Left cardiac atrium (tissue), 4 donors: ENCODE measurements at places on chromosomes 2 and 18. TPM values are rescaled to one million over a fixed set of nuclear protein-coding genes. Genes with fewer than 3 reads are reported as not detected.

SP100 gene
- 53.1 TPM for total RNA-seq

DNA sequence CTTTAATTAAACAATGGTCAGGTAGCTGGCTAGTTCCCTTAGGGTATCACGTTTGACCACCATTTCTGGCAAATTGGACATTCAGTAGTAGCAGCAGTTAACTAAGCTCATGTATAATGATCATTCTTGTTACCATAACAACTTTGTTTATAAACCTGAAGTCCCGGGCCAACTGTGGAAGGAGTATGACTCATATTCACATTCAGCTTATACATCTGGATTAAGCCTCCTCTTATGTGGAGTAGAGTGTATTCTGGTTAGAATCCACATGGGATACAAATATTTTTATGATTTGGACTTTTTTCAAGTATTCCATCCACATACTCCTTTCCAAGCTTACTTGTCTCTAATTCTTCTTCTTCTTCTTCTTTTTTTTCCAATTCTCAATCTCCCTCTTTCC is 70.3 kb upstream of the ZSWIM2 start:
- no peak for DNase-seq

DNA sequence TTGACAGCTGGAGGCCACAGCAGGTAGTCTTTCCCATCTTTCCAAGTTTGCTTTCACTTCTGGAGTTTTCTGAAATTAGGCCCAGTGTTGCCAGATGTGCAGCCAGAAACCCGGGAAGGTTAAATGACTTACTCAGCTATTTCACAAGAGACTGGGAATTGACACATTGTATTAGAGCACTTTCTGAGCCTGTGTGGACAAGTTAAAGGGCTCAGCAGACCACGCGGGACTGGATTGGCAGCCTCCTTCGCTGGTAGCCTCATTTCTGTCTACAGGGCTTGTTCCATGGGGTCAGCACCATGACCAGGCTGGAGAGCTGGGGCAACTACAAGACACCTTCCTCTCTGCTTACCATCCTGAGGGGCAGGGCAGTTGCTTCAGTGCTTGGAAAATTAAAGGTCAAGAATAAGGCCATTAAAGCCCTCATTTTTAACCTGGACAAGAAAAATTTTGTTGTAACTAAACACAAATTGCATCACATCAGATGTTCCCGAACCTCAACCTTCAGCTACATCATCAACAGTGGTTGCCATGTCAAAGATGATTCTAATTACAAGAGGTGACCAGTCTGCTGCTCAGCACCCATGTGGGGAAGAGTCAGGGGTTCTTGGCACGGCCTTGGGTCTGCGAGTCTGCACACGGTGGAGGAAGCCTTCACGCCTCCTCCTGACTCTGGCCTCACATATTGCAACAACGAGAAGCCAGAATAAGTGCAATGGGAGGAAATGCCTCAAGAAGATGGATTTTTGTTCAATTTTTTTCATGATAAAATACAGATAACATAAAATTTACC is 279.5 kb upstream of the RAB6C start:
- no peak for DNase-seq

DNA sequence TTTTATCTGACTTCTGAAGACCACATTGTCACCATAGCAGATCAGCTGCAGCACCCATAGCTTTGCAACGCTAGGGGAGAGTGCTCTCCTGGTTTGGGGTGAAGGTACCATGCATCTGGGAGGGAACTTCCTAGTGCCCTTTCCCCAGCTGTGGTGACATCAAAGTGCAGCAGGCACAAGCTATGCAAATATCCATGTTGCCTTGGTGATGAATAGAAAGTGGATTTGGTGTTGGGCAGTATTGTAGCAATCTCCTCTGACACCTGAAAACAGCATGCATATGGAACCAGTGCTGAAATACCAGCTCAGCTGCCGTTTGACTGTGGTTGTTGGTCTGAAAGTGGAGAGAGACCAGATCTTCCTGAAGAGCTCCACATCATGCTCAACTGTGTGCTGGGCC is 37.1 kb downstream of the BCL2L11 start:
- no peak for DNase-seq

DNA sequence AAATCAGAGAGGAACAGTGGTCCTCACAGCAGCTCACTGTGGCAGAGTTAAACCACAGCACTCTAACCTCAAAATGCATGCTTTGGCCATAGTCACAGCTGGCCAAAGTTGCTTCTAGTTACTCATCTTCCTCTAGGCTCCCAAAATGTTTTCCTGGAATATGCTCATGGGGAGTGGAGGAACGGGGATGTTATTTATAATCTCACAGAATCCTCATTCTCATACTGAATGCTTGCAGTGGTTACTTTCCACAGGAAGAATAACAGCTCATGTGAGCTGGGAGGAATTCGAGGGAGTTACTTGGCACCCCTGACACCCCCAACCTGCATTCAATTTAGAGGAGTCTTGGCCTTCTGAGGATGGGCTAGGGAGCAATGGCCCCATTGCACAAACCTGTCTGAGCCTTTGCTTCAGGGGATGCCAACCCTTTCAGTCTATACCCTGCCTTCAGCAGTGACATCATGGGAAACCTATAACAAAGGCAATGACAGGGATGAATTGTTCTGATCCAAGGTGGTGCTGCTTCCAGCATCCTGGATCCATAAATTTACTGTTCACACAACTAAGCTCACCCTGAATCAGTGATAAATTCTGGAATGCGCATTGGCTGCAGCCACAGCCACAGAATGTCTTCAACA is 22.4 kb upstream of the CCBE1 start:
- DNase-seq: no peak

GRCh38 chr18:46291149-46291548 is 187.0 kb downstream of the HAUS1 start:
- DNase-seq: no peak

DNA sequence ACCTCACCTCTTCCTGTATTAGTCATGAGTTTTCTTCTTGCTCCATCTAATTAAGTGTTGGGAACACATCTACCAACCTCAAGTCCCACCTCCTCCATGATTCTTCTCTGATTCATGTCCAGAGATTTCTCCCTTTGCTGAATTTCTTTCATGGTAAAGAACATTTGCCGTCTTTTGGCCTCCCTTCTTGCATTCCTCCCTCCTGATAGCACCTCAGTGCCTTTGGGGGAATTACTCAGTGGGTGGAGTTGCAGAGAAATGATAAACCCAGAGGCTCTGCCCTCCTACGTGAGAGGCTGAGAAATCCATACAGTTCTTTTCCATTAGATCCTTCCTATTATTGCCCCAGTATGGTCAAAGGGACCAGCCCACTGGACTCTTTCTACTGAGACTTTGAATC is 651.9 kb downstream of the SLC4A3 start:
- DNase-seq: no peak

GRCh38 chr2:52097071-52097470 is 1065.1 kb upstream of the NRXN1 start:
- no peak for DNase-seq

DNA sequence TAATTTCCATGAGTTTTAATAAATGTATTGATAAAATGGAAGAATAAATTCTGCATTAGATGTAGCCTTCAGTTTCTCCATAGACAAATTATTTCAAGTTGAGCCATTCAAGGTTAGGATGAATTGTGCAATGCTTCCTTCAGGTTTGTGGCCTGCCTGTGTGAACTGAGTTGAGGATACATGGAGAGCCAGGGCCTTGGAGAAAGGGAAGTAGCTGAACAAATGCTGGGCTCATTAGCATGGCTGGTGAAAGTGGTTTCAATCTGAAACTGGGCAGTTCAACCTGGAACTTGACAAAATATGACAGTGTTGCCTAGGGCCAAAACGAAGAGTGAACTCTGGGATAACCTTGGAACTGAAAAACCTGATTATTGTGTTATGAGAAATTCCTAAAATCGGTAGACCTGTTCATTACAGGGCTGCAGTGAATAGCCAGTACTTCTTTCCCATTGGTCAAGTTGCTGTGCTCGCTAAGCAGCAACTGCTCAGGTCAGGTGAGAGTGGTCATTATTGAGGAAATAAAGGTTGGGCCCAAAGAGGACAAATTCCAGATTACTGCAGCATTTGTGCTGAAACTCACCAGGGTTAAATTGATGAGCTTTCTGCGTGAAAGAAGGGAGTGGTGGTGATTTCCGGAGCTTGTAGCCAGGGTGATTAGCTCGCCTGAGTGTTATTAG is 12.7 kb downstream of the INPP1 start:
- no peak for DNase-seq

- DNase-seq: no peak
These were observed 84.0 kb downstream of the RTN4 start for GRCh38 chr2:54966165-54966832.

HRH4 gene
- total RNA-seq: not detected

DNA sequence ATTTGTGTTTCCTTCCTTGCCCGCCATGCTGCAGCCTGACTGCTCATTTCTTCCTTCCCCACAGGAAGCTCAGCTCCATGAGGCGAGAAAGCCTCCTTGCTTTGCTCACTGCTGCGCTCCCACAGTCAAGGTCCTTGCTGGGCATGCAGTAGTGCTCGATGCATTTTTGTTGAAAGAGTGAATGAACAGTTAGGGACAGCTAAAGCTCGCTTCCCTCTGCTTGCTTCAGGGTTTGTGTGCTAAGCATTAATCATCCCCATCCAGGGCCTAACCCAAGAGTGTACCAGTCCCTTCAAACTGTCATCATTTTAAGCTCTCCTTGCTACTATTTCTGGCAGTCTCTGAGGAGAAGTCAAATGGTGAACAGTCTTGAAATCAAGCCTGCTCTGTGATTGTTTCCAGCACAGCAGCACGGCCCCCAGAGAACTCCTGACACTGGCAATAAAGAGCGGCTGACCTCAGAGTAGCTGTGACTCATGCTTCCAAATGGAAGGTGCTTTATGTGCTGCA is 171.7 kb upstream of the SOX11 start:
- no peak for DNase-seq

RIT2 gene
- not detected for total RNA-seq

STK36 gene
- total RNA-seq: 10.0 TPM

- no peak for DNase-seq
These were observed 31.8 kb upstream of the TMEM17 start for GRCh38 chr2:62537814-62538213.

DNA sequence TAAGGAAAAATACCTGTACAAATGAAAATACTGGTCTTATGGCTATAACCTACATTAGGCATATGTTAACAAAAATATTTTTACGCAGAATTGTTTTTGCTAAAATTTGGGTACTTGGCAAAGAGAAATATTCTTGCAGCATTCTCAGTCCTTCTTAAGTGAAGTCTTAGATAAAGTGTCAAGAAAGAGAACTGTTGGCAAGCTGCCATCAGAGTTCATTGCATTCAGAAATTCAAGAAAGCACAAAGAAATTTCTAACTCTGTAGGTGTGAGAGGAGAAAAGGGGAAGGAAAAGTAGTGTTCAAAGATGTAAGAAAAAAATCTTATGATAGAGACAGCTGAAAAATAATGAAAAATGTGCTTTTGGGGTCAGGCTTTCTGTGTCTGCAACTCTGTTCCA is 86.7 kb downstream of the IRS1 start:
- DNase-seq: no peak

RUFY4 gene
- not detected for total RNA-seq

DNA sequence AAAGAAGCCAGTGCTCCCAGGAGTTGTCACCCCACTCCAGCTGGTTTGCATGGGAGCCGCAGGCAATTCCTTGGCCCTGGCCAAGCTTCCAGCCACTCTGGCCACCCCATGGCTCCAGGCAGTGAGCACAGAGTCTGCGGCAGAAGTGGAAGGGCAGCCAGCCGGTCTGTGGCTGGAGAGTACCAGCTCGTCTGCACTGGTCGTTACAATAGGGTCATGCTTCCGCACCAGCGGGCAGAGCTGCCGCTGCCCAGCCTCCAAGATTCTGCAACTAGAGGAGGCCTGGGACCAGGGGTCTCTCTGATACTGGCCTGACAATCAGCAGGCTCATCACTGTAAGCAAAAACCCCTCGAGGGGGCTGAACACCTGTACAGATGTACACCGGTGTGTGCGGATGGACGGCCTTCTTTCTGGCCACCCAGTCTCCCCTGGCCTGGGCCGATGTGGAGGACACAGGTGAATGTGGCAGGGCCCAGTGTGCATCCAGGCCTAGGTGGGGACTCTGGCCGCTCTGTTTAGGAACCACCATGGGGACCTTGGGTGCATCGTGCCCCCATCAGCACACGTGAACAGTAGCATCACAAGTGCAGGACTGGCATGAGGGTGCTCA is 51.9 kb upstream of the ODC1 start:
- no peak for DNase-seq

GRCh38 chr2:160432633-160433032 is 61.0 kb downstream of the RBMS1 start:
- DNase-seq: no peak

GRCh38 chr18:76410033-76410432 is 85.0 kb downstream of the ZNF516 start:
- DNase-seq: no peak

DNA sequence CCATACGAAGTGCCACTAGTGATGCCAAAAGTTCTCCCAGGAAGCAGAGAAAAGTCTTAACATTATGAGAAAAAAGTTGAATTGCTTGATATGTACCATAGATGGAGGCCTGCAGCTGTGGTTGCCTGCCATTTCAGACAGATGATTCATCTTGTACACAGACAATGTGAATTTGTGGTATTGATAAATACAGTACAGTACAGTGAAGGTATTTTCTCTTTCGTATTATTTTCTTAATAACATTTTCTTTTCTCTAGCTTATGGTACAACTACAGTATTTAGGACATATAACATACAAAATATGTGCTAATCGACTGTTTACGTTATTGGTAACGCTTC is 33.6 kb upstream of the VWC2L start:
- DNase-seq: no peak

TXNDC2 gene
- 0.18 TPM for total RNA-seq

NMS gene
- not detected for total RNA-seq

MROH2A gene
- total RNA-seq: not detected

DNA sequence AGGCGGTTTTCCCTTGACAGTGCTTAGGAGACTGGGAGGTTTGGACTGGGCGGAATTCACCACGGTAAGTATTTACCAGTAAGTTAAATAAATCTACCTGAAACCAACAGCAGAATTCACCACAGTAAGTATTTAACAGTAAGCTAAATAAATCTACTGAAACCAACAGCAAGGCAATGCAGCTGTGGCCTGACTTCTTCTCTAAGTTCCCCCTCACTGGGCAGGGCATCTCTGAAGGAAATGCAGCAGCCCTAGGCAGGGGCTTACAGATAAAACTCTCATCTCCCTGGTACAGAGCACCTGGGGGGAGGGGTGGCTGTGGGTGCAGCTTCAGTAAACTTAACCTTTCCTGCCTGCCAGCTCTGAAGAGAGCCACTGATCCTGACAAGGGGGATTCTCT is 432.5 kb upstream of the LRRTM1 start:
- DNase-seq: no peak

DNA sequence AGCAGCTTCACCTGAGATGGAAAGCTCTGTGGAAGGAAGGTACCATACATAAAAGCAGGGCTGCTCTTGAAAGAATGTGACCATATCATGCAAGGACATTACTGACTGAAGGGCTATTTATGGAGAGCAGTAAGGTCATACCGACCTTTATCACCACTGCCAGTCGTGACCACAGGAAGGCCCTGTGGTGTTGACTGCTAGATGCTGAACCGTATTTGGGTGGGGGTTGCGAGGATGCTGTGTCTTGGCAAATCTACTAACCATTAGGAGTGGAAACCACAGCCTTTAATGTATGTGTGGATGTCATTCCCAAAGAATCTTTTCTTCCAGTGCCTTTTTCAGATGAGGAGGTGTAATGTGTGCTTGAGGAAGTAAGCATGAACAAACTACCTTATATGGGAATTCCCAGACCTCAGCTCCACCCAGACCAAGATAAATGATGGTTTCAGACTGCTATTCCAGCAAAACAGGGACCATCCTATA is 60.8 kb downstream of the LIMS1 start:
- DNase-seq: no peak

- DNase-seq: no peak
These were observed 325.9 kb upstream of the LINC00305 start for GRCh38 chr18:64474773-64475172.
